ENCODE measurements at places on chromosomes 12 and 14. TPM values are rescaled to one million over a fixed set of nuclear protein-coding genes. Genes with fewer than 3 reads are reported as not detected.
A peak's percentile ranks its signal among the peaks of the same experiment; 100 is the strongest.

GRCh38 chr14:23405096-23405495, 3.0 kb downstream of the MYH6 start:
- DNase-seq: no peak

- DNase-seq: peak; percentile 68
Measured at GRCh38 chr12:96400631-96401075, 414 bp upstream of the CDK17 start.

- DNase-seq: no peak
Measured at GRCh38 chr14:96901227-96901626, 104.0 kb downstream of the VRK1 start.

- no peak for DNase-seq
Measured at GRCh38 chr12:122054842-122055520, 23.6 kb upstream of the MLXIP start.

DNA sequence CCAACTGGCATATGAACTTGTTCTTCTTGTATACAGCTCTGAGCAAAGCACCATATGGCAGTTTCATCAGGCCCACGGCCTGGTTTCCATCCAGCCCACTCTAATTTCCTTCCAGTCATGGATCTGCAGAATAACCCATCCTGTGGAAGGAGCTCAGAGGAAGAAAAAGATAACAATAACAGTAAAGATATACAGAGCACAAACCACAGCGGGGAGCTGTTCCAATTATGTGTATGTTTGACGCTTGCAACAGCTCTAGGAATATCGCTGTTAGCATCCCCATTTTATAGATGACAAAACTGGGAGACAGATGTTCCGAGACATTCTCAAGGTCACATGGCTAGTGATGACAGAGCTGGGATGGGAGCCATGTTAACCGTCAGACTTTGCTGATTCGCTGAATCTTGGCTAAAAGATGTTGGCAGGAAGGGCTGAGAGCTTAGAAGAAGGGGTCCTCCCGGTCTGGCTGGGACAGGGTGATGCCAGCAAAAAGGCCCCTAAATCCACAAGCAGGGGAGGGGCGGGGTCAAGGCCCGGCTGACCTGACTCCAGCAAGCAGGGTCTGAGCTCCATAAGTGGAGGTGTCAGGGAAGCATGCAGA, 34.4 kb upstream of the CIPC start:
- peak; percentile 45 for DNase-seq

GRCh38 chr12:116050275-116050674, 227.2 kb downstream of the MED13L start:
- DNase-seq: no peak

DNA sequence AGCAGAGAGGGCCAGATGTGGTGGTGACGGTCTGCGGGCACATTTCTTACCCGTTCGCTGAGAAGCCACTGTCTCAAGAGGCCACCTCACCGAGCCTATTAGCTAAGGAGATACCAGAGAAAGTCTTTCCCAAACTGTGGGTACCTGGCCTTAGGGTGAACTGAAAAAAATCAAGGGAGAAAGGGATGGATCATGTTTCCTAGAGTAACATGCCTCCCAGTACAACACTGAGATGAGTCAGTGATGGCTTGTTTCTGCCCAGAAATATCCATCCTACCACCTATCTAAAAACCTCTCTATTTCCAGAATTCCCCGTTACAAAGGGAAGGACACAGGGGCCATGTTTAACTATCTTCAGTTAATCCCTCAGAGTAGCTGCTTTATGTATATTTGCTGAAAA, 83.7 kb downstream of the LMNTD1 start:
- no peak for DNase-seq

- DNase-seq: no peak
Measured at GRCh38 chr12:128843538-128843937, 9.7 kb upstream of the GLT1D1 start.

GRCh38 chr12:52086944-52087835, 7.7 kb downstream of the SMIM41 start:
- DNase-seq: no peak

- no peak for DNase-seq
Measured at GRCh38 chr12:124538194-124539082, 29.0 kb downstream of the NCOR2 start.

- DNase-seq: no peak
Measured at GRCh38 chr14:100214770-100215083, 24.2 kb upstream of the YY1 start.

DNA sequence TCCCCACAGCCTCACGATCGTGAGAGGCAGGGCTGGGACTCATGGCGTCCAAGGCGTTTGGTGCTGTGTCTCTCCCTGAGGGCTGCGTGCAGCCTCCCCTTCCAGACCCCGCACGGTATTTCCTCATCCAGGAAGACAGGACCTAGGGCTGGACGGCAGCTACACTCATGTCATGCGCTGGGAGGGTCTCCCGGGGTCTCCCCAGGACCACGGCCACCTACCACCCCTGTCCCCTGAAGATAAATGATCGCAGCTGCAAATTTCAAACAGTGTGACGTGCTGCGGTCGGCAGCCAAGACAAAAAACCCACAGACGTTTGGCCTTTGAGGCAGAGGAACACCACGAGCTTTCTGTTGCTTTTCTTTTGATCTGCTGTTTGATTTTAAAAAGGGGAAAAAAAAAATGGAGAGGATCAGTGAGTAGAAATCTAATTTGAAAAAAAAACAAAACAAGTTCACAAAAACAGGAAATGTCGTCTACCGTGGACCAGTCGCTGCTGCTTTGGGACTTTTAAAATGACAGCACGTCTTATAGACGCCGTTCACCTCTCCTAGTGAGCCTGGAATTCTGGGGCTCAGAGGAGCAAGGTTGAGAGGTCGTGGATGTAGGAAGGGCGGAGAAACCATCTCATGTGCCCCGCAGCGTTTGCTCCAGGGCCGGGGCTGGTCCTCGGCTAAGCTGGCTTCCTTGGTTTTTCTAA, 237.6 kb downstream of the SLC41A2 start:
- DNase-seq: peak; percentile 39

- DNase-seq: no peak
Measured at GRCh38 chr14:34649344-34649743, 19.4 kb upstream of the SNX6 start.

- DNase-seq: no peak
Measured at GRCh38 chr14:99263564-99264330, 8.2 kb downstream of the BCL11B start.

- DNase-seq: no peak
Measured at GRCh38 chr12:32896432-32897280, at the start of gene PKP2. Gene PKP2, minus strand, starts transcription at chr12:32896777. Its CDS starts 46 bp downstream, at chr12:32896731.

DNA sequence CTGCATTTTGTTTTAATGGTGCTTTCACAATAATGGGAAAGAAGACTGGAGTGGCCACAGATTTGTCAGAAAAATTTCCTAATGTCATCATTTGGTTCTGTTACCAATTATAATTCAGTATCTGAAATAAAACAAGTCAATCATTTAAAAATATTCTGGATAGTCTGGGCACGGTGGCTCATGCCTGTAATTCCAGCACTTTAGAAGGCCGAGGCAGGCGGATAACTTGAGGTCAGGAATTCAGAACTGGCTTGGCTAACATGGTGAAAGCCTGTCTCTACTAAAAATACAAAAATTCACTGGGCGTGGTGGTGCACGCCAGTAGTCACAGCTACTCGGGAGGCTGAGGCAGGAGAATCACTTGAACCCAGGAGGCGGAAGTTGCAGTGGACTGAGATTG, 4.0 kb upstream of the LIMA1 start:
- no peak for DNase-seq

DNA sequence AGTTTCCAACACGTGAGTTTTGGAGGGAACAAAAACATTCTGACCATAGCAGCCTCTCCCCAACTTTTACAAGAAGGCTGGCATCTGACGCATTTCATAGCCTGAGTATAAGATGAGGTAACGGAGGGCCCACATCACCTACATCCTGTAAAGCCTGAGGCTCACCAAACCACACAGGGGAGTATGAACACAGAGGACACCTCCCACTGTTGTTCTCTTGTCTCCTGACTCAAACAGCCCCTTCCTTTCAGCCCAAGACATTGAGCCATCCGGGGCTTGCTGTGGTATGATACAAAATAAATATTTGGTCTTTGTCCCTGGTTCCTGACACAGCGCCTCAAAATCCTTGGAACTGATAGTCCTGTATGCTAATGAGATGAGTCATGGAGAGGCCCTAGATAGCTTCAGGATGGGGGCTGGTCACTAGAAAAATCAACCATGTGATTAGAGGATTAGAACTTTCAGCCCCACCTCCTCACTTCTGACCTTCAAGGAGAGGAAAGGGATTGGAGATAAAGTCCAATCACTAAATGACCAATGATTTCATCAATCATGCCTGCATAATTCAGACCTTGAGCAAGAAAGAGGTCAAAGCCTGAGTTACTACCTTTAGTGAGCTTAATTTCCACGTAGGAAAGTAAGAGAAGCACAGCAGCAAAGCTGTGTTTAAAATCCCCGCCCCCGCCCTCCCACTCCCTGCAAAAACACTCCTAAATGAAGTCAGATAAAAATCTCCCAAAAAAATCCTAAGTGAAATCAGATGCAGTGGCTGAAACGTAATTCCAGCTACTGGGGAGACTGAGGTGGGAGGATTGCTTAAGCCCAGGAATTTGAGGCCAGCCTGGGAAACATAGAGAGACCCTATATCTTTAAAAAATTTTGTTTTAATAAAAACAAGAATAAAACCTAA, 236.4 kb downstream of the PCNX1 start:
- DNase-seq: no peak

GRCh38 chr12:116346741-116347140, 69.2 kb upstream of the MED13L start:
- DNase-seq: peak; percentile 38

GRCh38 chr12:51265024-51265423, 5.2 kb downstream of the SMAGP start:
- no peak for DNase-seq

DNA sequence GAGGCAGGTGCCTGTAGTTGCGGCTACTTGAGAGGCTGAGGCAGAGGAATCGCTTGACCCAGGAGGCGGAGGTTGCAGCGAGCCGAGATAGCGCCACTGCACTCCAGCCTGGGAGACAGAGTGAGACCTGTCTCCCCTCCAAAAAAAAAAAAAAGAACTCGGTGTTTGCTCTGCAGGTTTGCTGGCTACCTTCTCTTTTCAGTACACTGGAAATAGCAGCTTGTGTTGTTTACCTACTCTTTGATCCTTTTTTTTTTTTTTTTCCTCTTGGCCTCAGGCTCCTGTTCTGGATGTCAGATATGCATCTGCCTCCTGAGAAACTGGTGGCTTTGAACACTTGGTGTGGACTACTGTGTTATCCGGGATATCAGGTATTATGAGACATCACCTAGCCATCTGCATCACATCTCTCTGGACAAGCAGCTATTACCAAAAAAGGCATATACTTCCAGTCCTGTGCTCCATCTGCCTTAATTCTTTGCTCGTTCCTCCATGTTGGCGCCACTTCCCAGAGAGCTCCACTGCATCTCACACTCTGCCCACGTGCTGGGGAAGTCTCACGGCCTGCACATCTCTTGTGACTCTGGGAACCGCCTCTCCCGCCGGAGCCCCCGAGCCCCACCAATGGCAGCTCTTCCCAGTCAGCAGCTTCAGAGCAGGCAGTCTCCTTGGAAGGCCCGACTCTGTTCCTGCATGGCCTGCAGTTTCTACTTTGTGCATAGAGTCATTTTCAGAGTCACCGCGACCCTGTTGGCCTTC, 50.9 kb upstream of the TRAF3 start:
- no peak for DNase-seq

- no peak for DNase-seq
Measured at GRCh38 chr12:13602172-13602571, 379.2 kb downstream of the GRIN2B start.

GRCh38 chr14:64542836-64543201, 2.3 kb downstream of the HSPA2 start:
- no peak for DNase-seq

DNA sequence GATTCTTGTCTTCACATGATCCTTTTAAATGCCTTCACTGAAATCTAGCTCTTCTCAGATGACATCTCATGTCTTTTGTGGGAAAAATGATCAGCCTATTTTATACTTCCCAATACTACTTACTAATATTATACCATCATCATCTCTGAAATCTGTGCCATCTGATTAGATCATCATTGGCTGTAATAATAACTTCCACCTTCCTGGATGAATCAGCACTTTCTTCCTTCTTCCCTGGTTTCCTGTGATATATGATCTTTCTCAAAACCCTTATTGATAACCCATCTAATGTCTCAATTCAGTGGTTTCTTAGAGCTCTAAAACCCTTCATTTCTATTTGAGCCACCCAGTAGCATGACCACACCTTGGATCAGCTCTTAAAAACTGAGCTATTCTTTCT, 30.9 kb downstream of the GPR137C start:
- DNase-seq: no peak

DNA sequence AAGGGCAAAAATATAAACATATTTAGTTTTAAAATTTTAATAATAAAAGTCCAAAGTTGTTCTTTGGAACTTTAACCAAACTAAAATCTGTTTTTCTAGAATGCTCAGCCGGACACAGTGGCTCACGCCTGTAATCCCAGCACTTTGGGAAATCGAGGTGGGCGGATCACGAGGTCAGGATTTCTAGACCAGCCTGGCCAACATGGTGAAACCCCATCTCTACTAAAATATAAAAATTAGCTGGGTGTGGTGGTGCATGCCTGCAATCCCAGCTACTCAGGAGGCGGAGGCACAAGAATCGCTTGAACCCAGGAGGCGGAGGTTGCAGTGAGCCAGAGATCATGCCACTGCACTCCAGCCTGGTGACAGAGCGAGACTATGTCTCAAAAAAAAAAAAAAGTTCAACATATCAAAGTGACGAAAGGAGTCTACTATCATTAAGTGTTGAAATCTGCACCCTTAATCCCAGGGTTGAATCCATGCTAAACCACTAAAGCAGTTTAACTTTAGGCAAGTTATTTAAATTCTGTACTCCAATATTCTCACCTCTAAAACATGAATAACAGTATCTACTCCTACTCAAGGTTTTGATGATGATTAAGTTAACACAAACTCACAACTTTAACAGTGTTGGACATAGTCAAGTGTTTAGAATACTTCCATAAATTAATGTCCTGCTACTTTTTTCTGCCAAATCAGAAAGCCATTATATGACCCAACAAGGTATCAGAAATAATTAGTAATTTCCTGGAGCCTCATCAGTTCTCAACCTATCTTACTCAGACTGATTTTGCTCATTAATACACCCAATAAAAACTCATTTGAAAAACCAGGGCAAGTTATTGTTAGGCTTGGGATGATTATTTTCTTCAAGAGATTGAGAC, 11.0 kb downstream of the HNRNPC start:
- no peak for DNase-seq

- no peak for DNase-seq
Measured at GRCh38 chr12:124828264-124829007, 35.2 kb downstream of the SCARB1 start.

GRCh38 chr12:57309420-57309819, 58.4 kb upstream of the STAC3 start:
- no peak for DNase-seq

Gene NID2
- 134 TPM for polyA plus RNA-seq

Gene SIX4
- 35.0 TPM for polyA plus RNA-seq

Gene DPPA3
- not detected for polyA plus RNA-seq

Gene RD3L
- polyA plus RNA-seq: not detected

Gene CD69
- 5.8 TPM for polyA plus RNA-seq

Gene OAS1
- polyA plus RNA-seq: 3.5 TPM

Gene NELL2
- polyA plus RNA-seq: 1.8 TPM

Gene PLA2G1B
- polyA plus RNA-seq: not detected

Gene SYNJ2BP
- polyA plus RNA-seq: 29.1 TPM

Gene ACYP1
- polyA plus RNA-seq: 14.1 TPM

Gene CATSPERB
- polyA plus RNA-seq: 1.6 TPM

Gene PPP1R1A
- 43.1 TPM for polyA plus RNA-seq

Measured in muscle of arm (tissue), 14 donors.